Activated naive CD4-positive, alpha-beta T cell treated with anti-CD3 and anti-CD28 coated beads, Interleukin-2, amount 50 U/mL, for 72 hours (primary cell): ENCODE measurements at places on chromosomes 7 and 10. TPM values are rescaled to one million over a fixed set of nuclear protein-coding genes. Genes with fewer than 3 reads are reported as not detected.

PIK3CG gene
- 17.3 TPM for total RNA-seq

TEX47 gene
- total RNA-seq, result not detected

WDR86 gene
- total RNA-seq, result not detected

TACR2 gene
- total RNA-seq, result not detected

BBIP1 gene
- 51.8 TPM for total RNA-seq

HOXA6 gene
- 0.31 TPM for total RNA-seq

GSTO2 gene
- total RNA-seq, result 1.4 TPM

SFMBT2 gene
- total RNA-seq, result 25.6 TPM

SPOCK2 gene
- total RNA-seq, result 209 TPM

CTAGE6 gene
- 0.93 TPM for total RNA-seq

CABCOCO1 gene
- total RNA-seq, result not detected

TMEM229A gene
- total RNA-seq, result not detected

EPO gene
- total RNA-seq, result not detected

RNF148 gene
- total RNA-seq, result not detected

ITIH2 gene
- not detected for total RNA-seq

CHST15 gene
- 7.8 TPM for total RNA-seq

FAM25G gene
- total RNA-seq, result not detected

STRIP2 gene
- total RNA-seq, result 49.2 TPM

TBC1D12 gene
- not detected for total RNA-seq

TFEC gene
- total RNA-seq, result not detected

PLCE1 gene
- 0.04 TPM for total RNA-seq

PRKAR2B gene
- total RNA-seq, result 1.7 TPM

ACSL5 gene
- 49.5 TPM for total RNA-seq

MYOZ1 gene
- not detected for total RNA-seq

SOSTDC1 gene
- total RNA-seq, result not detected

CDC14C gene
- not detected for total RNA-seq

MYL10 gene
- not detected for total RNA-seq

VSTM4 gene
- not detected for total RNA-seq

FERD3L gene
- not detected for total RNA-seq

TLL2 gene
- total RNA-seq, result not detected

CC2D2B gene
- not detected for total RNA-seq

FAM25A gene
- total RNA-seq, result not detected

GRID2IP gene
- 0.21 TPM for total RNA-seq

KAZALD1 gene
- 0.60 TPM for total RNA-seq

CYP3A4 gene
- not detected for total RNA-seq

TMEM270 gene
- not detected for total RNA-seq

AKR1C8 gene
- total RNA-seq, result not detected

OPALIN gene
- not detected for total RNA-seq

ASB10 gene
- not detected for total RNA-seq

SYCE1 gene
- not detected for total RNA-seq

HIBADH gene
- total RNA-seq, result 15.8 TPM

PLAC9 gene
- total RNA-seq, result not detected

SPDYE8 gene
- total RNA-seq, result not detected
